T-helper 2 cell (primary cell): ENCODE measurements at places on chromosomes 2 and 18.

GRCh38 chr2:206075113-206075512 is 10.9 kb downstream of the INO80D start:
- DNase-seq = no peak

GRCh38 chr2:38978296-38978903 is 88.7 kb downstream of the ARHGEF33 start:
- DNase-seq = no peak

DNA sequence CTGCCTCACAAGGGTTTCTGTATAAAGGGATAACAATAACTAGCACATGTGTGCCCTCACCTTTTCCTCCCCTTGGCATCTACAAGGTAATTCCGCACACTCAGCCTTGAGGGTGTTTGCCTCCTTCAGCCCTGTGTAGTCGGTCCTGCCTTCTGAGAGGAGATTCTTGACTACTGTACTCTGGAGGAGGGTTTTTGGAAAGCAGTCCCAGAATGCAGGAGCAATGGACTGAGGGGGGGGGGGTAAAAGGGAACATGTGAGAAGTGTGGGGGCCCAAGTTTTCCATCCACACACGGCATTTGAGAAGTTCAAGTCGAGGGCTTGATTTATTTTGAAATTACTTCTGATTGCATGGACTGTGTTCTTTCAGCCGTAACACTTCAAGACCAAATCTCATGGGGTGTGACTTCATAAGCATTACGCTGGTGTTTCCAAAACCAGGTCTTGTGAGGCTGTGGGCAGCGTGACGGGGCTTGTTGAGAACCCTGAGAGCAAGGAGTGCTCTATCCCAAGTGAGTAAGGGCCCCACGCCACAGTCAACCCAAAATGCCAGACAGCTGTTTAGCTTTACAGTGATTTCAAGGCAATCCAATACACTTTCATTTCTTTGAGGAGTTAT is 198.7 kb upstream of the MEIS1 start:
- DNase-seq = no peak

DNA sequence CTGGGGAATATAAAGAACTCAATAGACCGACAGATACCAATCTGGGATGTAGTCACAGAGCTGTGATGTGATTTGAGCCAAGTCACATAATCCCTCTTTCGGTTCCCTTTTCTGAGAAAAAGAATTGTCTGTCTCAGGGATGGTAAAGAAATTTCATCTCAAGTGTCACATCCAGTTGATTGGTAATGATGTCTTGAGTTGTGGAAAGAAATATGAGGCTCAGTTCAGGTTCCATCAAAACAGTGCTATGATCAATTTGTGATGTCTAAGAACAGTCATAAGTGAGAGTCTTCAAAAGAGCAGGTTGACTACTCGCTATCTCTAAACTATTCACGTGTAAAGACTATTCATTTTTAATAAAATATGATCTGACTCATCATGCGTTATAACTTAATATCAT is 223.3 kb downstream of the METTL4 start:
- DNase-seq = no peak

DNA sequence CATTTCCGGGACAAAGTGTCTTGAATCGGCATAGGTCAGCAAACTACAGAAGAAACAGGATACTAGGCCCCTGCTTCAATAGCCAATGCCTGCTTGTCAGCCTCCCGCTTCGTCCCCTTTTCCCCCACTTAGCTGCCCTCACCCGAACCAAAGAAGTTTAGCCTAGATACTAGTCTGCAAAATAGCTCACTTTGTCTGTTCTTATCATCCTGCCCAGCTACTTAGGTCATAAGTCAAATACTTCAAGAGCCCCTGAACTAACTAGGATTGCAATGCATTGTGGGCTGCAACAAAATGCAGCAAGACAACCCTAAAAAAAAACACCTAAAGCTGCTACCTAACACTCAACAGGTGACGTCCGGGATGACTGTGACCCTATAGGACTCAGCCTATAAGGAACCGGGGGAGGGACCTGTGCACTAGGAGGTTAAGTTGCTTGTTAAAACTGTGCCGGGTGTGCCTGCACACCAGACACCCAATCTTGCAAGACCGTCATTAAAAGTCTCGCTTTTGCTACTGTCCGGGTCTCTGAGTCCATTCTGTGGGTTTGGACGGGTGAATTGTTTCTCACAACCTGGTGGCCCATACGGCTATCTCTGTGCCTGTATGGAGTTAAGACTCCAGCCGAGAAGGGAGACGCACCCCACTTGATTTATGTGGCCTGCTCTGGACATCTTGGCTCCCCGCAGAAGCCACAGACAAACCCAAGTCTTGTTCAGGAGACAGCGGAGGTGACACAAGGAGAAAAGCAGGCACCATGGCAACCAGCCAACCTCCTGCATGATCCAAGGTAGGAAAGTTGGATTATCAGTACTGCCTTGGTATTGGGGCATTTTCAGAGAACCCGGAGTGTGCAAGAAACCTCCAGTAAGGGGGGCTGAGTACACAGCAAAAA is 105.9 kb downstream of the HIBCH start:
- DNase-seq = no peak

DNA sequence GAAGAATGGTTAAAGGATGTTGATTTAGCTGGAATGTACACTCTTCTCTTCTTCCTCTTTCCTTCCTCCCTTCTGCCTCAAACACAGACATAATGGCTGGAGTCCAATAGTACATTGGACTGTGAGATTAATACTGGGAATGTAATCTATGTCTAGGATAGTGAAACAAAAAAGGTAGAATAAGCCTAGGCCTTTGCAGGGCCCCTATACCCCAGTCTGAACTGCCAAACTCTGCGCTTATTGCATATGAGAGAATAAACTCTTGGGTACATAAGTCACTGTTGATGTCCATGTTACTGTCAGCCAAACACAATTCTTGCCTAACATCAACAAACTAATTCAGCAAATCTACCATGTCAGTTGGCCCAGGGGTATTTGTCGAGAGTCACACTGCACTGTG is 29.7 kb upstream of the CCDC150 start:
- DNase-seq = no peak

DNA sequence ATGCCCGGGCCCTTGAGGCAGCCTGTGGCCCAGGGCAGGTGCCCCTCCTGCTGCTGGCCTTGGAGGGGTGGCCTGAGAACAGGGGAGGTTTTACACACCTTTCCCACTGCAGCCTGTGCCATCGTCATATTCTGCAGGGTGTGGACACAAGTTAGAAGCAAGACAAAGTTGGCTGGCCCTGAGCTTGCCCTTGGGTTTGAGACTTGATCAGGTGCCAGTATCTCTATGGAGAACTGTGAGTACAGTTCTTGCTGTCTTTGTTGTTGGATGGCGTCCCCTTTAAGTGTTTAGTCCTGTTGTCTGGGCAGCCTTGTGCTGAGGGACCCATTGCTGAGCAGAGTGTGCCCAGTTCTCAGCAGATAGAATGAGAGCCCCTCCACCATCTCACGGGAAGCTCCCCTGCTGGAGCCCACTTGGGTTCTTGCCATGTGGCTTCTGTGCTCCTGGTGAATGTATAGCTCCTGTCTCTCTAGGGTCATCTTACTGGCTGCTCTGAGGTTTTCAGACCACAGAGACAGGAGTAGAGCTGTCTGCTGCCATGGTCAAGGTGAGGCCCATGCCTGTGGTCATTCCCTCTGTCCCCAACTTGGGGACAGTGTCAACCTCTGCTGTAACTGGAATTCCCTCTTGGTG is 115.9 kb downstream of the SH3RF3 start:
- no peak for DNase-seq

DNA sequence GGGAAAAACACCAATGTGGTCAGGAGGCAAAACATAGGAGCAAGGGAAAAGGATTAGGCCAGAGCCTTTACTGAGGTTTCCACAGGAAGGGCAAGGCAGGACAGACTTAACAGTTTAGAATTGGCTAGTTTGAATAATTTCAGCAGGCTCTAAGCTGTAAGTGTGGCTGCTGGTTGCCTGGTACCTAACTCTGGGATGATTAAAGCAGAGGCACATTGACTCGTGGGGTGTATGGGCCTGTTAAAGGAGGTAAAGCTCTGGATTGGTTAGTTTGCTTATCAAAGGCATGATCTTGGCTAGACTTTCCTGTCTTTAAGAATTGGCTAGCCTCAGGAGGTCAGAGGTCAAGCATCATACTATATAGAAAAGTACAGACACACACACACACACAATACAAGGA is 132.6 kb downstream of the SPAG16 start:
- DNase-seq = no peak

DNA sequence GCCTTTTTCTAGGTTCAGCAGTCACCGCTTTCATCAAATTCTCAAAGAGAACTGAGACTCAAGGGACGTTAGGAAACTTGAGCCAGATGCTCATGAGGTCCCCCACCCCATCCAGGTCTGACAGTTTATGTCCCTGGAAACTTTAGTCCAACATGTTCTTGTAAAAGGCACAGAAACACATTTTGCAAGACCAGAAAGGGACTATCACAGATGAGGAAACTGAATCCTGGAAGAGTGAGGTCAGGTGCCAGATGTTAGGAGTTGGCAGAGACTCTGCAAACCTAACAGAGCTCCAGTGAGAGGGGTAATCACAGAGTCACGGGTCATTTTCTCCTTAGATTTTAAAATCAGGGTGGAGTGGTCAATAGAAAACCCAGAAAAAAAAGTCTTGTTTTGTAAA is 76.6 kb downstream of the RDH14 start:
- no peak for DNase-seq

- DNase-seq = no peak
Observed at GRCh38 chr18:78683191-78684010, 296.2 kb upstream of the SALL3 start.

DNA sequence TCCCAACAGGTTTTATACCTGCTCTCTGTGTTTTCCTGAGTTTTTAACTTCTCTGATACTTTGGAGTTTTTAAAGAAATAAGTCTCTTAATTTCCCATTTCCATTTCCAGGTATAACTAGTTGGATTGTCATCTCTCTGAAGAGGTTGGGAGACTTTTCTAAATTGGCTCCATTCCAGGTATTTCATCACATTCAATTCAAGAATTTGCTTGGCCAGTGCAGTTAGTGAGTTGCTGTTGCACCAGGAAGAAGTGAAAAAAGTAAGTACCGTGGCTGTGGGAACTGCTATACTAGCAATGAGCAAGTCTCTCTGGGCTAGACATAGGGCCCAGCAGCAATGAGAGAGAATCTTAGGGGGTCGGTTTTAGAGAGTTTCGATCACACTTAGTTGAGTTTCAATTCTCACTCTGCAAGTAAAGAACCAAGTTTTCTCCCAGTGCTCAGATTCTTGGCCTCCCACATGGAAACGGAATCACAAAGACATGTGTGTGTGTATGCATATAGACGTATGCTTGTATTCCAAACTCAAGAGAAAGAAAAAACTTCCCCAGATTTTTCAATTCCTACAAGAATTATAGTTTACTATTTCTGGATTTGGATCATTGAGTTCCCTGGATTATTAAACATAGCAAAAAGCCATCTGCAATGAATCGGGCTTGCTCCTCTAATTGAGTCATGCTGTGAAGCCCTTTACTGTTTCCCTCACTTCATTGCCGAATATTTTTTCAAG is 894.4 kb downstream of the BCL11A start:
- DNase-seq = no peak

DNA sequence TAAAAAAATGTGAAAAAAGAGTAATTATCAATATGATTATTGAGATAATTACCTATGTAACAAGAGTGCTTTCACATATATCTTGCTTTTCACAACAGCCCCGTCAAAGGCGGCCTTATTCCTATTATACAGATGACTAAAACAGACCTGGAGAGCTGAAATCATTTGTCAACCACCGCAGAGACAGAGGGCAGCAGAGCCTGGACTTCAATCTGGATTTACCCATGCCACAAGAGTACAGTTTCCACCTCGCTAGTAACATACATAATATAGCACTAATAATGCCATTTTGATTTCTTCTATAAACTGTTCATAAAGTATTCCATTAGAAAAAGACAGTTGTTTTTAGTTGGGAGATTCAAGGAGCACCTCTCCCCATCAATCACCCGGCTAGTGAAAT is 121.8 kb downstream of the EPB41L3 start:
- no peak for DNase-seq

GRCh38 chr2:226873051-226873620 is 37.3 kb downstream of the RHBDD1 start:
- no peak for DNase-seq

- DNase-seq = no peak
Observed at GRCh38 chr2:54020793-54021414, 50.1 kb upstream of the PSME4 start.

DNA sequence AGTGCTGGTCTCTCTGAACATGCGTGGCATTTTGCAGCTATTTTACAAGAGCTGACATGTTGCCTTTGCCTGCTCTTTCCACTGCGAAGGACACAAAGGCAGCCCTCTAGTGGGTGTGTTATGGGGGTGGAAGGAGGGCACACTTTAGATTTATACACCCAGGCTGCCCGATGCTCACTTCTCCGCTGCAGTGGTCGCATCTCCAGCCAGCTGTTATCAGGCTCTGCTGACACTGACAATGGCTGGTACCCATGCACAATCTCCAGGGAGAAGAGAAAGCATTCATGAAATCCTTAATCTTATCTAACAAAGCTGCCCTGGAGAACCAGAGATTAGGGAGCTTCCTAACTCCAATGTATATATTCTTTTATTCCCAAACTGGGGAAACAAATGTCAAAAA is 113.5 kb downstream of the EPHA4 start:
- DNase-seq = no peak

- no peak for DNase-seq
Observed at GRCh38 chr2:219076253-219076652, 15.5 kb upstream of the IHH start.

DNA sequence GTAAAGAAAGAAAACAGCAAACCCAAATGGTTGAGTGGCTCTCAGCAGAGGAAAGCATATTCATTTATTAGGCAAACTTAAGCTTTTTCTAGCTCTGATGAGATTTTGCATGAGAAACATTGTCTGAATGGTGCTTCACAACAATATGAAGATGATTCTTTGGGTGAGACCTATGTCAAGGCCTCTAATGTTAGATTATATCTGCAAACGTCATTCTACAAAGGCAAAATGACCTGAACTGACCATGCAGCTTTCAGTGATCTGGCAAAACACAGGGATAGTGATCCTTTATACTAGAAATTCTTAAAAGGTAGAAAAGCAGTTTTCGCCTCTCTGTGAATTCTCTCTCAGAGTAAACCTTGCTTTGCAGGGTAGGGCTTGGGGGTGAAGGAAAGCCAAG is 11.7 kb downstream of the RHBDD1 start:
- no peak for DNase-seq

DNA sequence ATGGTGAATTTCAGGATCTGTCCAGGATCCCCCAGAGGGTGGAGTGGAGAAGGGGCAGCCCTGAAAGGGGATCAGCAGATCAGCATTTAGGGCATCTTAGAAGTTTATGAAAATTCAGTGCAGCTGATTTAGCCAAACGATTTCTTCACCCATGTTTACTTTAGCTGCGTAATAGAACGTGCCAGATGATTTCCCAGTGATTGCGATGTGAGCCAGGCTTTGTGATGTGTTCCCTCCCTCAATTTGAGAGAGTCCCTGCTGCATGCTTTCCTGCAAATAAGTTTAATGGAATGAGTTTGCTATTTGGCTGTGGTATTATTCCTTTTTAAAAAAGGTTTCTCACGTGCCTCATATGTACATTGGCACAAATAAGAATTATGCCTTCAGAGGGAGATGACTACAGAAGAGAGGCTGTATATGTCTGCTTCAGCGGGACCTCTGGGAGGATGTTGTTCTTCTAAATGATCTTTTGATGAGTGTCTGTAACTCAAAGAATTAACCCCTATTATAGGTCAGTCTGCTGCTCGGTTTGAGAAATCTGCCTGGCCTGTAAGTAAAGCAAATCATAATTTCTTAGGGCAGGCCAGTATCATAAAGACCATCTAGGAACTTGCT is 111.9 kb downstream of the MRO start:
- DNase-seq = no peak
